ENCODE measurements at places on chromosomes 1 and 21. TPM values are rescaled to one million over a fixed set of nuclear protein-coding genes. Genes with fewer than 3 reads are reported as not detected.

AZIN2 gene
- 3.9 TPM for total RNA-seq

TOR1AIP1 gene
- 88.5 TPM for total RNA-seq

PRKAB2 gene
- 13.3 TPM for total RNA-seq

MARK1 gene
- not detected for total RNA-seq

SETSIP gene
- total RNA-seq: not detected

LCE1F gene
- not detected for total RNA-seq

GLMN gene
- 18.2 TPM for total RNA-seq

RNF186 gene
- not detected for total RNA-seq

MEX3A gene
- total RNA-seq: 0.05 TPM

FBXO44 gene
- total RNA-seq: 30.4 TPM

CNR2 gene
- not detected for total RNA-seq

Data from activated CD4-positive, alpha-beta memory T cell treated with anti-CD3 and anti-CD28 coated beads, Interleukin-2, amount 10 ng/mL, durations not matched to agents 7 days and 5 days (primary cell).